NCI-H1694 (cell line): ENCODE measurements at places on chromosomes 3 and 15.

DNA sequence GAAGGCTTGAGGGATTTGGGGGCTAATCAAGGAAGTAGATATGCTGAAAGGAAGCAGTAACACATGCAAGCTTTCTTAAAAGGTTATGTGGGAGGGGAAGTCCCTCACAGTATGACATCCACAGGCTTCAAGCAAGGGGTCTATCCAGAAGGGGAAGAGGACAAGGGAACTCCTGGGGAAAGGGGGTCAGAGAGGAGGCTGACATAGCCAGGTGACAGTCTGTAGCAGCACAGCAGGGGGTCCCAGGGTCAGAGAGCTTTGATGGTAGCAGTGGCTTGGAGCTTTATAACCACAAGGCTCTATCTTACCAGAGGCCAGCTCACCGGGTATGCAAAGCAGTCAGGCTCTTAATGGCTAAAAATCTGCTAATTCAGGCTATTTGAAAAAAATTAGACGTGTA, 150.6 kb upstream of the NSMCE3 start:
- no peak for DNase-seq

DNA sequence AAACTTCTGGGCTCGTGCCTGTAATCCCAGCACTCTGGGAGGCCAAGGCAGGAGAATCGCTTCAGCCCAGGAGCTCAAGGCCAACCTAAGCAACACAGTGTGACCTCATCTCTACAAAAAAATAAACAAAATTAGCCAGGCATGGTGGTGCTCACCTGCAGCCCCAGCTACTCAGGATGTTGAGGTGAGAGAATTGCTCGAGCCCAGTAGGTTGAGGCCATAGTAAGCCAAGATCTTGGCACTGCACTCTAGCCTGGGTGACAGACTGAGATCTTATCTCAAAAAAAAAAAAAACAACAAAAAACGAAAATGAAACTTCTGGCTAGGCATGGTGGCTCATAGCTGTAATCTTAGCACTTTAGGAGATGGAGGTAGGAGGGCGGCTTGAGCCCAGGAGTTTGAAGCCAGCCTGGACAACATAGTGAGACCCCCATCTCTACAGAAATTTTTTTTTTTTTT, 53.7 kb downstream of the PIK3CB start:
- no peak for DNase-seq

- DNase-seq: no peak
Observed at GRCh38 chr3:146845361-146845760, 240.2 kb upstream of the PLSCR5 start.

- DNase-seq: no peak
Observed at GRCh38 chr15:69854001-69854400, 243.7 kb downstream of the TLE3 start.

GRCh38 chr3:156803952-156804741, 22.0 kb upstream of the LEKR1 start:
- DNase-seq: no peak

GRCh38 chr15:44729408-44730127, 6.8 kb upstream of the TRIM69 start:
- no peak for DNase-seq

GRCh38 chr3:4808637-4809036, 170.6 kb upstream of the BHLHE40 start:
- DNase-seq: no peak

GRCh38 chr15:64667736-64668161, 107.6 kb downstream of the RBPMS2 start:
- DNase-seq: no peak
